ENCODE measurements at places on chromosomes 5 and 9.

DNA sequence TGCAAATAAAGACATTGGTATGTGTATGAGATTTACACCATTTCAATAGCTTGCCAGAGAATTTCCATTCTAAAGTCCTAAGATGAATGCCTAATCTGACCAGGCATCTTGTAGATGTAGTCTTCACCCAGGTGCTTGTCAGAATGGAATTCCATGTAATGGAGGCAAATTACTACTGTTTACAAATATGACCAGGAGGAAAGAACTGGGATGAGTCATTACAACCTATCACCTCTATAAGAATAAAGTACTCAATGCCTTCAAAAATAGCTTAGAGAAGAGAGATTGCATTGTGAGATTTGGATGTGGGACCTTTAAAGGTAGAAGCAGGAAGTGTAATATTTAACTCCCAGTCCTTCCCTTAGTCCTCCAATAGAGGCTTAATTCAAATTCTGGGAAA lies 507.0 kb upstream of the PTGER4 start:
- no peak for DNase-seq

DNA sequence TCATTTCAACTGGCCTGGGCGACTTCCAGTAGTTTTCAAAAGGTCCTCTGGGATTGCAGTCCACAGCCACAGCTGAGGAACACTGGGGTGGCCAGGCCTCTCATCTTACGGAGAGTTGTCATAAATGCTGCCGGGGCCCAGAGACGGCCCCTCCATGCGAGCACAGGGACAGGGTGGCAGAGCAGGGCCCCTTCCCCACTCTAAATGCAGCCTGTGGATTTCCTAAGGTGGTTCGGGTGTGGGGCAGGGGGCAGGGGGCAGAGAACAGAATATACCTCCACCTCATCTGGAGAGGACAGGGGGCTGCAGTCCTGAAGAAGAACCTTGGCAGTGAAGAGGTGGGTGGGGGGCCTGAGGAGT lies 113.6 kb upstream of the TBC1D2 start:
- DNase-seq = no peak

- no peak for DNase-seq
Observed at GRCh38 chr5:151627650-151628049, 36.5 kb upstream of the FAT2 start.

DNA sequence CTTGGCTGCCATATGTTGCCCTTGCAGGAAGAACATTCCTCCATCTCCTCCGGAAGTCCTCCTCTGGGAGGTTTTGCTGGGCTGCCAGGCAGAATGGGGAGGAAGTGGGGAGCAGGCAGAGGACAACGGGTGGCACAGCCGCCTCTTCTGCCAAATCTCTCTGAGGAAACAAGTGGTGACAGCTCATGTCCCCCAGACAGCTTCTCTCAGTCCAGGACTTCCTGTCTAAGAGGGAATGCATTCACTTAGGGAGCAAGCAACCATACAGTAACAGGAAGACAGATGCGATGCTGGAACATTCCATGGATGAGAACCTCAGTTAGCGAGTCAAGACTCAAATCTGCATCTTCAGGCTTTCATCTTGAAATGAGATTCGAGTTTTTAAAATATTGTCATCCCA lies 701.0 kb downstream of the SEMA5A start:
- DNase-seq = no peak

DNA sequence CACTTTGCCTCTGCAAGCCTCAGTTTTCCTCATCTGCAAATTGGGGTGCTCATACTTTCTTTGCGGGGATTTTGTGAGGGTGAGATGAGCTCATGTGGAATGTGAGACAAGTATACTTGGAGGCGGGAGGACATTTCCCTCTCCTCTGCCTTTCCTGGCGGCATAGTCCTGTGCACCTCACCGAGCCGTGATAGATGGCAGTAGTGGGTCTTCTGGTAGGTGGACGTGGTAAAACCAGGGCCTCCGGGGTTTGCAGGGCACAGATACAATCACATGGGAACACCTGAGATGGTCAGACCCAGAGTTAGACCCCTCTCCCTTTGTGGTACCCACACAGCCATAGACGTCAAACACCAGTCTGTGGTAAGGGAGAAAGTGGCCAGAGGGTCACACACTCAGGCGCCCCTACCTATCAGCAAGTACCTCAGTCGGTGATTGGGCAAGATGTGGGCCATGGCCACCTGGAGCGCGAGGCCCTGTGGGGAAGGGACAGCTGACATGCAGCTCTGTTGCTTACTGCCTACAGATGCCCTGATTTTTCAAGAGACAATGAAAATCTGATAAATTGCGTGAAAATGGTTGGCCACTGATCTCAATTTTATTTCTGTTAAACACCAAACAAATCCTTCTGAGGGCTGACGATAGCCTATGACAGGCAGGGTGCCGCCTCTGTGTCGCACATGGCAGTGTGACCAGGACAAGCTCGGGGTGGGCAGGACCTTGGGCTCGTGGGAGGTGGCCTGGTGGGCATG lies 9.9 kb downstream of the ERGIC1 start:
- DNase-seq = no peak

GRCh38 chr5:117252566-117252965 lies 677.9 kb upstream of the SEMA6A start:
- no peak for DNase-seq

- DNase-seq = no peak
Observed at GRCh38 chr5:124755041-124755440, 8.6 kb upstream of the ZNF608 start.

- no peak for DNase-seq
Observed at GRCh38 chr5:38715696-38716095, 130.1 kb upstream of the OSMR start.

DNA sequence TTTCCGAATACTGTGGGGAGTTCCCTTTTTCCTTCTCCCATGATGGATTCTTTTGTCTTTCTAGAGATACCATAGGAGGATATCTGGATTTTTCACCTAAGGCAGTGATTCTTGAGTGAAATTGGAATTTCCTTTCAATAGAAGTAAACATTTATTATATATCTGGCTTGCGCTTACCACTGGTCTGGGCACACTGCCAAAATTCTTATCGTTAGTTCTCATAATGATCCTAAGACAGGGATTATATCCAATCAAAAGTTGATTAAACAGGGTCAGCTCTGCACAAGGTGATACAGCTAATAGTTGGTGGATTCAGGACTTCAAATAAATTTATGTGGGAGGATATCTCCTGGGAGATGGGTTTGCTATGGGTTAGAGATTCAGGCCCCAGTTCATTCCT lies 9.6 kb downstream of the TLE4 start:
- no peak for DNase-seq

DNA sequence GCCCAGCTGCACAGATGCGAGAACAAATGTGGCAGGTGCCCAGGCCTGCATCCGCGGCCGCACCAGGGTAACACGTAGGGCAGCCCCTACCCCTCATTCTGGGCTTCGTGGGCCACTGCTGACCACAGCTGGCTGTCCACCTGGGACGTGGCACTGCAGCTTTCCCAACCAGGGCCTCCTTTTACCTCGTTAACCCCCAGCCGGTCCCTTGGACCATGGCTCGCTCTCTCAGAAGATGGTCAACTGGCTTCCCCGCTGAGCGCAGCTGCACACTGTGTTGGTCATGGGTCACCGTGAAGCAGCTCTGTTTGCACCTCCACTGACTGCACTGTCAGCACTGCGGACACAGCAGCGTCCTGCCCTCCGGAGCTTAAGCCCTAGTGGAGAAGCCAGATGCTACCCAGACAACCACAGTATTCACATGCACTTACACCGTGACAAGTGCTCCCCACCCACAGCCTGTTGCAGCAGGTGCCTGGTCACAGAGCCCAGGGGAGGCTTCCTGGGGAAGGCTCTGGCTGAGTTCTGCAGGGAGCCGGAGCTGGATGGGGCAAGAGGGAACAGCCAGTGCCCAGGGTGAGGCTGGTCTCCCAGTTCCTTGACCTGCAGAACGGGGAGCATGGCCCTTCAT lies 10.5 kb upstream of the PLEKHG4B start:
- DNase-seq = no peak

- DNase-seq = no peak
Observed at GRCh38 chr9:105264380-105264779, 19.9 kb downstream of the SLC44A1 start.

DNA sequence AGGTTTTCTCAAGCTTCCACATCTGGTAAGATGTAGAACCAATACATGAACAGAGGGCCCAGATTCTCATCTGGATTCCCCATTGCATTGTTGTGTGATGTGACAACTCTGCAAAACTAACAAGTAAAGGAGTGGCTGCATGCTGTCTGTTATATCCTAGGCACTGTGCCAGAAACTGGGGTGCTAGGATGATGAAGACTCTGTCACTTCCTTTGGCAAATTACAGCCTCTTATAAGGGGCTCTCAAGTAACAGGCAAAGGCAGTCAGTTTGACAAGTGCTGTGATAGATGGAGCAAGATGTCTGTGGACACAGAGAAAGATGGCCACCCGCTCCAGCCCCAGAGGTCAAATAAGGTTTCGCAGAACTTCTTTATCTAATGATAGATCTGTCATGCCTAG lies 115.7 kb downstream of the PAPPA start:
- DNase-seq = no peak

DNA sequence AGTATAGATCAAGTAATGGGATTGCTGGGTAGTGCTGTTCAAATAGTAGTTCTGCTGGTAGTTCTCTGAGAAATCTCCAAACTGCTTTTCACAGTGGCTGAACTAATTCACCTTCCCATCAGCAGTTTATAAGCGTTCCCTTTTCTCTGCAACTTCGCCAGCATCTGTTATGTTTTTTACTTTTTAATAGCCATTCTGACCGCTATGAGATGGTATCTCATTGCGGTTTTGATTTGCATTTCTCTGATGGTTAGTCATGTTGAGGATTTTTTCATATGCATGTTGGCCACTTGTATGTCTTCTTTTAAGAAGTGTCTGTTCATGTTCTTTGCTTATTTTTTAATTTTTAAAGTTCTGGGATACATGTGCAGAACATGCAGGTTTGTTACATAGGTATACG lies 279.2 kb upstream of the NREP start:
- no peak for DNase-seq

- DNase-seq = no peak
Observed at GRCh38 chr5:100598446-100598845, 63.3 kb downstream of the FAM174A start.

DNA sequence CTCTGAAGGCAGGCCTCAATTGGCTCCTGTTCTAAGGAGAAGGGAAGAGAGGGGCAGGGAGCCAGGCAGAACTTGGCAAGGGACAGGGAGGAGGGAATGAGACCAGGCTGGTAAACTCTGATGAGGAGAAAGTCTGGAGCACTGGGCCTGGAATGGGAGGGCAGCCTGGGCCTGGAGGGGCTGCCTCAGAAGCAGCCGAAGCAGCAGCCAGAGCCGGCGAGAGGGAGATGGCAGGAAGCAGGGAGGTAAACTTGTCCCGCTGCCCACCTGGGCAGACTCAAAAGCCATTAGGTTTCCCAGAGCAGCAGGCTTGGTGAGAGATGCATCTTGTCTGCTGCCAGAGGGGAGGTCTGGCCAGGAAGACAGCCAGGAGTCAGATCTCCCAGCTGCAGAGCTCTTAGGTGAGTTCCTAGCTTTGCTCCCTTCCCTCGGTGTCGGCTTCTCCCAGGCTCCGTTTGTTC lies 37.0 kb upstream of the CRB2 start:
- DNase-seq = peak; percentile 33

DNA sequence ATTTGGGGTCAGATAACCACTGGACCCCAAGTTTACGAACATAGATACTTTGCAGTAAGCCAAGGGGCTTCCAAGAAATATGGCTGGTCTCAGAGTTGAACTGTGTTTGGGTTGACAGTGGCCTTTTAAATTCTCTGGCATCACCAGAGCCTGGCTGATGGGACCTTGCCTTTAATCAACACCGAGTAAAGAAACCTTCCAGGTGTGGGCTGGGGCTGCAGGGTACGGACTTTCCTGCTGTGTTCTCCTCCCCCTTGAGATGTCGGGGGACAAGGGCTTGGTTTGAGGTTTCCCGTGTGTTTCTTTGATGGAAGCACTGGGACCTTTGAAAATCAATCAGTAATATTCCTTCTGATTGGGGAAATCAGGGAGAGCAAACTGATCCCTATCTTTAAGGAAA lies 140.1 kb downstream of the MTX3 start:
- DNase-seq = no peak

DNA sequence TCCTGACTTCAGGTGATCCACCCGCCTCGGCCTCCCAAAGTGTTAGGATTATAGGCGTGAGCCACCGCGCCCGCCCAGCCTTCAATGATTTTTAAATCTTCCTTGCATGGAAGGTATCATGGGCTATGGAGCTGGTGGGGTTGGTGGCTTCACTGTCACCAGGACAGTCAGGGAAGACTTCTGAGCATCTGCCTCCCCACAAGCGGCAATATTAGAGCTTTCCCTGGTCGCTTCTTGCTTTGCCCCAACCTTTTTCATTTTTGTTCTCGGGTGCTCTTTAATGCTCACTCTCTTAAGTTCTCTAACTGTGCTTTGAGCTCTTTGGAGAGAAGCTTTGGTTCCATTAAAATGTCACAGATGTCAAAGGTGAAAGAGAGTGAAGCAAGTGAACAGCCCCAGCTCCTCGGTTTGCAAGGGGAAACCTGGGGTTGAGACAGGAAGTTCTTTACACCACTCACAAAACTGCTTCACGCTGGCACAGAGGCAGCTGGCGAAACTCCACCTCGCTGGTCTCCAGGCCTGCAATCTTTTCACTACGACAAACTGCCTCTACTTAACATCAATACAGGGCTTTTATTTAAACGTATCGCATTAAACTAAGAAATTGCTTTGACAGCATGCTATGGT lies 142.5 kb upstream of the RETREG1 start:
- no peak for DNase-seq

GRCh38 chr9:123211081-123211480 lies 57.3 kb downstream of the STRBP start:
- no peak for DNase-seq

- no peak for DNase-seq
Observed at GRCh38 chr5:18236386-18236785, 602.1 kb downstream of the TAF11L14 start.

Data from AG20443 (cell line).